ENCODE measurements at places on chromosomes 4 and X.

GRCh38 chr4:3452376-3452775 is 10.6 kb downstream of the HGFAC start:
- no peak for DNase-seq

- no peak for DNase-seq
Measured at GRCh38 chr4:155745984-155746383, 12.8 kb upstream of the GUCY1B1 start.

- DNase-seq, result no peak
Measured at GRCh38 chrX:39779952-39780783, 317.6 kb downstream of the BCOR start.

DNA sequence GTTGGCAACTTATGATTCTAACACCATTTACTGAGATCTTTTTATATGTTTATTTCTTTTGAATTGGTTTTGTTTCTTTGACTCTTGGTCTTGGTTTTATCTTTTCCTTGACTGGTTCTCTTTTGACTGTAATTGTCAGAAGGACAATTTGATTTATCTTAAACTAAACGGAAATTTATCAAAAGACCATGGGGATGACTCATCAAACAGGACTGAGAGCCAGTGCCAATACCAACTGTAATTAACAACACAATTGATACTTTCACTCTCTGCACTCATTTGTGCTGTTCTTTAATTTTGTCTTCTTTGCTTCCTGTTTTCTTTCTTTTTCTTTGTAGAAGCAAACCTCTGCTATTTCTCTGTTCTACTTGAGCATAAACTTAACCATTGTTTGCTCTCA is 776.8 kb downstream of the CCSER1 start:
- no peak for DNase-seq

DNA sequence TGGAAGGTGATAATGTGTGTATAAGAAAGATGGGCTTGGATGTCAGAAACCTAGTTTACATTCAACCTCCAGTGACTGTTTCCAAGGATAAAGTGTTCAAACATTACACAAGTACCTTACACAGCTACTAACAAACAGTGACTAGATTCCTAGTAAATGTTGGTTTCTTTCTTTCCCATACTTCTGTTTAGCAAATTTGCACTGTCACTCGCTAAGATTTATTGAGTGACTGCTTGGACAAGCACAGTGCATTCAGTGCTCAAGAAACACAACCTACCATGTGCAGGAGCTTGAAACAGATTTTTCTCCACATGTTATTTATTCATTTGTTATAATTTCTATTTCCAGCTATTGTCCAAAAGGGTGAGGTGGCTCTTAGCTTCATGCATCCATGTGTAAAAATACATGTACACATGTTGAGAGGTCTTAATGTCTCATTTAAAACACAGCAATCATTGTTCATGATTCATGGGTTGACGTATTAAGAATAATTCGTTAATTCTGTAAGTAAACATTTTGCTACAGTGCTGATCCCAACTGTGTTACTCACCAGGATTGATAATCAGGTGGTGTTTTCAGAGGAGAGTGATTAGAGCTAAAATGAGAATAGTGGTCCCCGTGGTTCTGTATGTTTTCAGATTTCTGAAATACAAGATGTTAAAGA is 153.0 kb downstream of the DCLK2 start:
- no peak for DNase-seq

GRCh38 chr4:140769209-140769608 is 13.0 kb upstream of the TBC1D9 start:
- no peak for DNase-seq

GRCh38 chr4:168765726-168766125 is 244.3 kb downstream of the CBR4 start:
- no peak for DNase-seq

DNA sequence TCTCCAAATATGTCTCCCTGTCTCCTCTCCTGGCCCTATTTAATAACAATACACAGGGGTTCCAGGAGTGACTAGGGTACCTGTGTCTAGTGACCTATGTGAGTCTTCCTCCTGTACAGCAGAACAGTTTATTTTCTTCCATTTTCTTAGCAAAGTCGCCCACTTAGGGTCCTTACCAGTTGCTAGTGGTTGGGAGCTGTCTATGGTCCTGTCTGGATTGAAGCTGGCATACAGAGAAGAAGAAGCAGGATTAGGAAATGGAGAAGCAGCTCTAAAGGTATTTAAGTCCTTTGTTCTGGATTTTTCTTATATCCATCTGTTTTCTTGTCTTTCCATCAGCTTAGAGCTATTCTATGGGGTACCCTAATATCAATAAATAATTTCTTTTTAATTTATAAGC is 587.1 kb upstream of the CPEB2 start:
- no peak for DNase-seq

DNA sequence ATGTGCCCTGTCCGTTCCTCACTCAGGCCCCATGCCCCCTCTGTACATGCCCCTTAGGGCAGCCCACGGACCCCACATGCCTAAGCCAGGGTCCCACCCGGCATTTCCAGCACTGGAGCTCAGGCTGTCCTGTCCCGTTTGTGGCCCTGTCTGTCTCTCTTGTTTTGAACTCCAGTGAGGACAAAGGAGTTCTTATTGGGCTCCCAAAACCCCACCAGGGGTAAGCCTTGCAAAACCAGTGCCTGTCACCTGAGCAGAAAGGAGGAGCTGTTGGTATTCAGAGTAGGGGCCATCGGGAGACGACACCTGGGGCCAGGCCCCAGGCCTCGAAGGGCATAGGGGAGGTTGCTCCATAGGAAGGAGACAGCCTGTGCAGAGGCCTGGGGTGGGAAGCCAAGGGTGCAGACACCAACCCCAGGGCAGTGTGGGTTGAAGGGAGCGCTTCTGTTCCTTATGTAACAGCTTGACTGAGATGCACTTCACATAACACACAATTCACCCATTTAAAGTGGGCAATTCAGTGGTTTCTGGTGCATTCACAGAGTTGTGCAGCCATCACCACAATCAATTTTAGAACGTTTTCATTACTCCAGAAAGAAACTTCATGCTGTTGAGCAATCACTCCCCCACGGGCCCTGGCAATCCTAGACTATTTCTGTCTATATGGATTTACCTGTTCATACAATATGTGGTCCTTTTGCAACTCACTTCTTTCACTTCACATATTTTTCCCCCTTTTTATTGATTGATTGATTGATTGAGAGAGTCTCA is 31.7 kb downstream of the MAN2B2 start:
- DNase-seq, result no peak

DNA sequence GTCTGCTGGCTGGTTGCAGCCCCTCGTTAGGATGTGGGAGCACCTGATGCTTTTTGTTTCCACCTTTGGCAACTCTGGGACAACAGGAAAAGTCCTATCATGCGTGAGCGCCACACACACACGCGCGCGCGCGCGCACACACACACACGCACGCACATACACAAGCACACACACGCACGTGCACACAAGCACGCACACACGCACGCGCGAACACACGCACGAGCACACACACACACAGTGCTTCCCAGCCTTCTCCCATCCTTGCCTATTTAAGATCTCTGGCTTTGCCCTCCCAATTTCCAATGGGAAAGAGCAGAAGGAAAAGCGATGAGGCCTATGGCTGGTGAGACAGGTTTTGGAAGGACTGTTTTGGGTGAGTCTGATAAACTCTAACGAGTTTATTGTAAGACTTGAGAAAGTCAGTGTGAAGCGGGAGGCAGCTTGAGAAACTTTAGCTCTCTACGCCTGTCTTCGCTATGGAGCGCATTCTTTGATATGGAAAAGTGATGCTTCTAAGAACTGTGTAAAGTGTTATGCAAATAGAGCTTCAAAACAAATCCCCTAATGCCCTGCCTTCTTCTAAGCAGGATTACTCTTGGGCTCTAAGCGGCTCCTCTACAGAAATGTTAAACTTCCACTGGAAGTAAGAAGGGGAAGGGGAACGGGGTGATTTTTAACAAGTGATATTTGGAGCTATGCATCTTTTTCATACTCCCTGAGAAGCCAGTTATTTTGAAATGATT is 11.8 kb downstream of the SUPT20HL1 start:
- no peak for DNase-seq

GRCh38 chrX:15298201-15298600 is 17.2 kb downstream of the ASB11 start:
- DNase-seq, result no peak

DNA sequence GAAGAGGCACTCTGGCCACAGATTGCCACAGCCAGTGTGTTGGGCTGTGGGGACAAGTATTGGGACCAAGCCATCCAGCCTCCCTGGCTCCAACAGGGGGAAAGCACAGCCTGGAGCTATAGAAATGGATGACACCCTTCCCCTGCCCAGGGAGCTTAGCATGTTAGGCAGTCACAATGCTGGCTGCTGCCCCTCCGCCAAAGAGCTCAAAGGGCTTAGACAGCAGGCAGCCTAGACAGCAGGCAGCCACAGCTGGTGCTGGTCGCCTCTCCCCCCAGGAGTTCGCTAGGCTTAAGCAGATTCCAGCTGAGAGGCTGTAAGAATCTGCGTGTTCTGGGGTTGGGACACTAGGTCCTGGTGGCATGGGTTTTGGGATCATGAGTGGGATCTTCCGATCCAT is 94.5 kb upstream of the MXRA5 start:
- no peak for DNase-seq

DNA sequence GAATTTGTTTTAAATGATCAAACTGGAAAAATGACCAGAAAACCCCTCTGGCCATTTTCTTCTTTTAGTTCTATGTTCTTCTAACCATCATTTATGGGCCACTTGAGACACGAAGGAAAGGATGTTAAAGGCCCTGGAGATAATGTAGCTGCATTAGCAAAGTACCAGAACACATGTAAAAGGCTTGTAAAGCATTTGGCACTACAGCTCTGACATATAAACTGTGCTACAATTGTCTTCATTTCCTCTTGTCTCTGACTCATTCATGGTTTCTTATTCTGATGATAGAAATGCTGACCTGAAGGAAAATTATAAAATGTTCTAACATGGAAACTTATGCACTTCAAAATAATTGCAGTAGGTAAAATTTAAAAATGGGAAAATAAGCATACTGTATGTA is 388.7 kb downstream of the FAT4 start:
- no peak for DNase-seq

- no peak for DNase-seq
Measured at GRCh38 chr4:102575369-102576129, 74.4 kb downstream of the NFKB1 start.

DNA sequence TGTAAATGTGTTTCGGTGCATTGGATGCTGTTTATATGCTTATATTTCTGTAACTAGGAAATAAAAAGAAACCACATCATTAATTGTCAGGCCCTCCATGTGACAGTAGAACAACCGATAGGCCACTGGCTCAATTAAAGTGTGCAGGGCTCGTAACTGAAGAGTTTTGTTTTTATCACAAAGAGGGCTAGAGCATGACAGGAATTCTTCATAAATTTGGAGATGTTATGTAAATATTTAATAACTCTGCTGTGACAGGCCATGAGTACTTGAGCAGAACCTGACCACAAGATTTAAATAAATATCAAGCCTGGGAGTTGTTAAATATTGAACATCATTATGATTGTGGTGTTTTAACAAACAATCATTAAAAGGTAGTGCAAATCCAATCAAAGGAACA is 55.9 kb downstream of the MID1 start:
- DNase-seq, result no peak

GRCh38 chr4:73019462-73020047 is 50.0 kb downstream of the COX18 start:
- DNase-seq, result no peak

GRCh38 chr4:10055871-10056270 is 34.6 kb upstream of the SLC2A9 start:
- no peak for DNase-seq

GRCh38 chrX:130125091-130125874 is 15.0 kb upstream of the ELF4 start:
- no peak for DNase-seq

DNA sequence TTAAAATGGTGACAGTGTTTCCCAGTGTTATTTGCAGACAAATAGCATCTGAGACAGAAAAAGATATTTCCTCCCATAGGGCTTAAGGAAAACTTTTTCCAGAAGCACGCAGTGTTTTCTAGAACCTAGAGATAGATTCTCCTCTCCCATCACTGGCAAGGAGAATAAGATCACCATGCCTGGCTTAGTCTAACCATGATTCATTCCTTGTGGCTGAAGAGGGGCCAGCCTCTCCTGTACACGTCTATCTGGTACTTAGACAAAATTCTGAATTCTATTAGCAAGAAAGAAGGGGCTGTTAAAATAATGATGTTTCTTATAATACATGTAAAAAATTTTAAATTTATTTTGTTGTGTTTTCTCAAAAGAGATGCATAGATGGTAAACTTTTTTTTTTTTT is 296.1 kb upstream of the LDB2 start:
- DNase-seq, result no peak

DNA sequence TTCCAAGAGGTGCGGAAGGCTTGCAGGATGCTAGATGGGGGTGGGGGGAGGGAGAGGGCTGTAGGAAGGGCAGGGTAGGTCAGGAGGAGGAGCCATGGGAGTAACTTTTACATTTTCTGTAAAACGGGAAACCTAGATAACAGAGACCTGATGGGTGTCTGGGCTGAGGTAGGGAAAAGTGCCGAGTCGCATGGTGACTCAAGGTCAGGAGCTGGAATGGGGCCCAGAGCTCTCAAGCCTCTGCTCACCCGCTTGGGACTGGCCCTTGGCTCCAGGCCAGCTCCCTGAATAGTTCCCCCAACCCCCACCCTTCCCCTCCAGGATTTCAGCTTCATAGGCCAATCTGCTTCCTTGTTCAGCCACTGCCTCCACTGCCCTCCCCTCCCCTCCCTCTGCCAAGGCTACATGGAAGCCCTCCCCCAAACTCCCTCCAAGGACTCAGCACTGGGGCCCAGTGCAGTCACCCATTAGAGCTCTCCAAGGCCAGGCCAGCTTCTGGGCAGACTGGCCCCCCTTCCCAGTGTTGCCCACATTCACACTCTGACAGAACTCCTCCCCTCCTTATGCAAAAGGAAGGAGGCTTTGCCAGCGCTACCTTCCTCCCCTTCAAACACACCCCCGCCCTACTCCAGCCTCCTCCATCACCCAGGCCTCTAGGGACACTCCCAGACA is 43.6 kb downstream of the TSC22D3 start:
- peak; percentile 27 for DNase-seq

GRCh38 chr4:142516686-142517526 is 329.2 kb downstream of the INPP4B start:
- DNase-seq, result no peak

- DNase-seq, result no peak
Measured at GRCh38 chrX:146881521-146881920, 67.0 kb upstream of the CXorf51A start.

- no peak for DNase-seq
Measured at GRCh38 chr4:26879805-26880204, 19.2 kb downstream of the STIM2 start.

- DNase-seq, result no peak
Measured at GRCh38 chrX:6052111-6052745, 176.4 kb downstream of the NLGN4X start.

DNA sequence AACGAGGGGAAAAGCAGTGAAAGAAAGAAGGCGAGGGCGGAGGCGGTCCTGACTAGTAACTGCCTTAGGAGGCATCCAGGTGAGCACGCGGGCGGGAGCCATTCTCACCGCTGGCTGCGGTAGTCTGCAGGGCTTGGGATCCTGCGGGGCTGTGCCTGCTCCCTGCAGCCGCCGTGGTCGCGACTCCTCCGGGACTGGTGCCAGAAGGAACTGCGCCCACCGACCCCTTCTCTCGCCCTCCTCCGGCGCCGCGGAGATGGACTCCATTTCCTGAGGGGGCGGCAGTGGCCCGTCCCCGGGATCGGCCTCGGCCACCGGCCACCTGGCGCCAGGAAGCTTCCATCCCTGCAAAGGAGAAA is 543 bp downstream of the NFXL1 start:
- no peak for DNase-seq

Data from caudate nucleus (tissue), 63 donors.